ENCODE measurements at places on chromosomes 3 and 15.

GRCh38 chr3:151084893-151085226 is 604 bp upstream of the MED12L start:
- no peak for DNase-seq

GRCh38 chr15:52224211-52224610 is 33.0 kb upstream of the GNB5 start:
- no peak for DNase-seq

GRCh38 chr3:8536096-8537056 is 34.8 kb downstream of the LMCD1 start:
- DNase-seq, result no peak

DNA sequence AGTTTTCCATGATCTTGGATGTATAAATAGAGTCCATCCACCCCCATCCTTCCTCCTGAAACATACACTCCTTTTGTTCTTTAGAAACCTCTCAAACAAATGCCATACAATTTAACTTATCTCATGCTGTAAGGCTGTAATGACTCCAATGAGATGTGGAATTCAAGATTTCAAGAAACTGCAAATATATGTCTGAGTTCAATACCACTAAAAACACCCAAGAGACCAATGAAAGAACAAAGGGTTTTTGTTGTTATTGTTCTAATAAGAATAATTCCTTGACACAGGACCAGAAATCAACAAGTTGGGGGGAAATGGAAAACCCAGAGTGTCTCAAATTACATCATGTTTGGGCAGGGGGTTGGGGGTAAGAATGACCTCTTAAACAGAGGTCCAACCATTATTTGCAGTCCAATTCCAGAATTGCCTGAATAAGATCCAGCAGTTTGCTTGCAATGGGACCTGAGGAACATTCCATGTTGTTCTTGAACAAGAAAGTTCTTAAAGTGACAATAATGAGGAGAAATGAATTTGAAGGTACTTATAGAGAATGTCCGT is 48.6 kb upstream of the TGFBR2 start:
- DNase-seq, result no peak

DNA sequence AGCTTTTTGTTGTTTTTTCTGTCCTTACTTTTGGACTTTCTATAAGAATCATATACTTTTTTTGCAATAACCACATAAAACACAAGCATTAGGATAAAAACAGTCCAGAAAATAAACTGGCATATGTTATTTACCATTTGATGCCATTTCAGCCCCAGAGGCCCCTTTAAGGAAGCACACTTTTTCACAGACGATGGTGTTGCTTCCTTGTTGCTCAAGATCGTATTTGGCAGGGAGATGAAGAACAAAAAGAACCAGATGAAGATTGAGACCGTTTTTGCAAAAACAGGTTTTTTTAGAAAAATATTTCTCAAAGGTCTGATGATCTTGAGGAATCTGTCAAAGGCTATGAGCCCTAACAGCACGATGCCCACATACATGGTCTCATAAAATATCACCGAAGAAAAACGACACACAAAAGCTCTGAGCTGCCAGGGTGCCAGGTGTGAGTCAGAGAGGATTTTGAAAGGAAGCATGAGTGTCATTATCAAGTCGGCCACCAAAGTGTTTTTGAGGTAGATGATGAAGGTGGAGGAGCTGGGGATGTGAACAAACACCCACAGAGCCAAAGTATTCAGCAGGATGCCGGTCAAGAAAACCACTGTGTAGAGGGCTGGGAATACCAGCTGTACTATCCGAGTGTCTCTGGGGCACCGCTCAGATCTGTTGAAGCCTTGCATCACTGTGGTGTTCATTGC is 902 bp downstream of the P2RY13 start:
- DNase-seq, result no peak

GRCh38 chr3:18531662-18532061 is 106.5 kb upstream of the SATB1 start:
- no peak for DNase-seq

- DNase-seq, result peak; percentile 49
These were observed 5.2 kb upstream of the WNT7A start for GRCh38 chr3:13884851-13885703.

- DNase-seq, result no peak
These were observed 55.1 kb upstream of the NSMCE3 start for GRCh38 chr15:29324746-29325145.

DNA sequence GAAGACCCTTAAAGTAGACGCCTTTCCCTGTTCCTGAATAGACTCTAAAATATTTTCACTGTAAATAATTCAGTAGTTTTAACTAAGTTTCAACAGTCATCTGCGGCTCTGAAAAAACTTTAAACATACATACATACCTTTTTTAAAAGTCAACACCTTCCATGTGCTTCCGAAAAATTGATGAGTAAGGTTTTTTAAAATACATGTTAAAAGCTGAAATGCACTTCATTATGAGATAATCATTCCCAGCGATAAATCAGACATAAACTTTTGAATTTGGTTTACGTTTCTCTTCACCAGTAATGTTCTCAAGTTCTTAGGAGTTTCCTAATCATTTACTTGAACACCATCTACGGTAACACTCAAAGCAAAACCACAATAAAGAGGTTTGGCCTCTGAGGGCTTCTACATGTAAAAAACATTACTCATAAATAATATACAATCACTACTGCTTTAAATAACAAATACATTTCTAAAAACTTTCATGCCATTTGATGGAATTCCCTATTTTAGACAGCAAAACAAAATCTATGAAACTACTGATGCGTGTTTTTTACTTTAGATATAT is 403.5 kb downstream of the SHQ1 start:
- no peak for DNase-seq

- no peak for DNase-seq
These were observed 721 bp downstream of the MYEF2 start for GRCh38 chr15:48177383-48177765.

- DNase-seq, result no peak
These were observed 409.0 kb downstream of the OTOL1 start for GRCh38 chr3:161905520-161906132.

GRCh38 chr3:2872884-2873283 is 237.3 kb downstream of the IL5RA start:
- DNase-seq, result no peak

- no peak for DNase-seq
These were observed 10.1 kb downstream of the TOP2B start for GRCh38 chr3:25654576-25654975.

DNA sequence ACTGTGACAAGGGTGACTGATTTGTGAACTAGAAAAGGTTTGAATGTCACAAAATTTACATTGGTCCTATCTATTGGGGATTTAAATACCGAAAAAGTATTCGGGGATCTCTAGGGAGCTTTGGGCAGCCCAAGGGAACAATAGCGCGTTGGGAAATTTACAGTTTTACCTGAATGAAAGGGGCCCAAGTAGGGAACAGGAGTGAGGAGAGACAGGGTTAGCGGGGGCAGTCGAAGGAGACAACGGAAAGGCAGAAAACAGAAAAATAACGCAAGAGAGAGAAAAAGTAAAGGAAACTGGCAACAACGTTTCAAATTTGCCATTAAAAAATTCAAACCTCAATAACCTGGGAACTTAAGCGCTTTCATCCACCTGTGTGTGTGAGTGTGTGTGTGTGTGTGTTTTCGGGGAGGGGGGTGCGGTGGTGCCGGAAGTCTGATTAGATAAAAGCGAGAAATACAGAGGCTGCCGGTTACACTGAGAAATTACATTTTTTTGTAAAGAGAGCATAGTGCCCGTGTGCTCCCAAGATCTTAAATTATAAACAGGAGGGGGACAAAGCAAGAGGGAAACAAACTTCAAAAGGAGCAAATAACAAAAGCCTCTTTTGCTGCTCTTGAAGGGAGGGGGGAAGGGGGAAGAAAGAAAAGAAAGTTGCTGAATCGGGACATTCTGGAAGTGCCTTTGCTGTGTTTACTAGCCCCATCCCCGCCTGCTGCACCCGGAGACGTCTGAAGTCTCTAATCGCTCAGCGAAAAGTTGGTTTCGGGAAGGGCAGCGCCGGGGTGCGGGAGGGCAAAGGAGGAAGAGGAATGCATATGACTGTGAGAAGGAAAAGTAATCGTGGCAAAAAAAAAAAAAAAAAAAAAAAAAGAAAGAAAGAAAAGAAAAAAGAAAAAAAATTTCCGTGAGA is 721 bp upstream of the ZIC1 start:
- no peak for DNase-seq

DNA sequence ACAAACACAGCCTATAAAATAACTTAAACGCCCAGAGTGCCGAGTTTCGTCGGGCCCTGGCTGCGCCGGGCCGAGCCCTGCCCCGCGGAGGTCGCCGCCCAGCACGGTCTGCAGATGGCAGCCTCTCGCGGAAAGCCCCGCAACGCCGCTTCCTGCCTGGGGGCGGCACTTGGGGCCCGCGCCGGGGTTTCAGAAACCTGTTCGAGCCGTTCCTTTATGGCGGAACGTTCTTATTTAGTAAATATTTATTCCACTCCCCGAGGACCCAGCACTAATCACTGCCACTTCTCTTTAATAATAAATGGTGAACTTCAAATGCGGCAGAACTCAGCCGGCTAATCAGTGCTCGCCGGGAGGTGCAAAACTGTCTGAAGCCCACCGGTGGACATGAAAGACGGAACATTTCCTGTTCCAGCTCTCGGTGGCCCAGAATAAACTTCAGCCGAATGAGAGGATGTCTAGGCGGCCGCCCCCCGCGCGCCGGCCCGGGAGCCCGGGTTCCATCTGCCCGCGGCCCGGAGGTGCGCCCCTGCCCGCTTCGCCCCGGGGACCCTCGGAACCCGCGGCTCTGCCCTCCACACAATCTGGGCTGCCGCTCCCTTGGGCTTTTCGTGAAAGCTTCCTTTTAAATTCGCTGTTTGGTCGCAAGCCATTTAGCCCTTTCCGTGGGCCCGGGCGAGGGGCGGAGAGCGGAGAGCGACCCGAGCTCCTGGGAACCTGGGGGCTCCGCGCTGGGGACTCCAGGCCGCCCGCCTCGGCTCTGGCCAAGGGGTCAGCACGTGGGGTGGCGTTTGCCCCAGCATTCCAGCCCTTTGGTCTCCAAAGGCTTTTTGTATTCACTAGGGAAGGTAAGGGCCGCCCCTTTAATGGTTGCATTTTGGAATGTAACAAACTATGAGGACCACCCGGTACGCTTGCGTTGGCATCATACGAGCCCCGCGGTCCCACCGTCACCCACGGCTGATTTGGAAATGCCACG is 110.8 kb upstream of the ATP11B start:
- DNase-seq, result peak; percentile 57

DNA sequence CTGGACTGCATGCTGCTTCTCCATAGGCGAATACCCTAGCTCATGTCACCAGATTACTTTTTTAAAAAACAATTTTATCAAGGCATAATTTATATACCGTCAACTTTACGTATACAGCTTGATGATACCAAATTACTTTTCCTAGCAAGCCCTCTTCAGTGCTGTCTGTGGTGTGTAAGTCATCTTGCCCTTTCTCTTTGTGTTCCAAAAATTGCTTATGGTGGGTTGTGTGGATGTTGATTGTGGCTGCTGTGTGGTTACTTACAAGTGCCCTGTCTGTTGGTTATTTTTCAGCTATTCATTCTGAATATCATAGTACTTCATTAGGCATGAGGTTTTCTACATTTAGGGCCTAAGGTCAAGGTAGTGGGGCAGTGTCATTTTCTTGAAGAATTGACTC is 12.8 kb downstream of the TMOD3 start:
- DNase-seq, result no peak

- peak; percentile 75 for DNase-seq
These were observed 304.9 kb downstream of the FGF12 start for GRCh38 chr3:192422321-192422996.

DNA sequence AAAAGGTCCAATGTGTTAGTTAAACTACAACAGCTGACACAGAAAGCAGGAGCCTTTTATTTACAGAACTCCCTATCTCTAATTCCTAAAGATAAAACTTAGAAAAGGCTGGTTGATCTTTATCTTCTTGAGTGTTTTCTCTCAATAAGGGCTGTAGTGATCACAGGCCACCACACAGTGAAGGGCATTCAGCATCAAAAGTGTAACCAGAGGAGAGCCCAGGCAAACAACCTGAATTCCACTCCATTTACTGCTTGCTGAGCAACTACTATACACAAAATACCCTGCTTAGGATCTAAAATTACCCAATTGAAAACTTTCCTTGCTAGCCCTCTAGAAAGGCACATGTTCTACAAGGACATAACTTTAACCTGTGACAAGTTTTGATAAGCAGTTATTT is 122.7 kb downstream of the MEIS2 start:
- DNase-seq, result no peak

DNA sequence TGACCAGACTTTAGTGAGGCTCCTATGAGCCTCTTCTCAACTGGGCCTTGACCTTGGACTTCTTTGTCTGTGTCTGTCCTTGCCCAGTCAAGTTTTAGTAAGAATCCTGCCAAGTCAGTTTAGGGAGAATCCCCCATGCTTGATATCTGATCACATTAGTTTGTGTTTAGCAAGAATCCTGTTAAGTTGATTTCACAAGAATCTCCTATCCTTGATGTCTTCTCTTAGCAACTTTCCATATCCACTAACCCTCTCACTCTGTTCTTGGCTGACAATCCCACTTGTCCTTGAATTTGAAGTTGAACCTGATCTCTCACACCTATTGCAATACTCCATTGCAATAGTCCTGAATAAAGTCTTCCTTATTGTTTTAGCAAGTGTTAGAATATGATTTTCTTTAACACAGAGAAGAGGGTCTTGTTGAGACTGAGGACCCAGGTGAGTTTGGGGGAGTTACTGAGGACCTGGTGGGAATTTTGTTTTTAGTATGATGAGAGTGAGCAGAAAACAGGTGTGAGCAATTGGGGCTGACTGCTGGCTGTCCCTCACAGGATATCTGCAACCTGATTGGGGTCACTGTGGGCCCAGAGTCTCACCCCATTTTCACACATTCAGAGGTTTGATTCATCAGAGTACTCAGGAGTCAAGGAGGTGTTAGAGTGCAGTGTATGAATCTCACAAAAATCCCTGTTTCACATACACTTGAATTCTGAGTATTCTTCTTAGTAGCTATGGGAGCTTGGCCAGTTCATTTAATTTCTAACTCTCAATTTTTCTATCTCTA is 39.9 kb upstream of the TNFAIP8L3 start:
- no peak for DNase-seq

DNA sequence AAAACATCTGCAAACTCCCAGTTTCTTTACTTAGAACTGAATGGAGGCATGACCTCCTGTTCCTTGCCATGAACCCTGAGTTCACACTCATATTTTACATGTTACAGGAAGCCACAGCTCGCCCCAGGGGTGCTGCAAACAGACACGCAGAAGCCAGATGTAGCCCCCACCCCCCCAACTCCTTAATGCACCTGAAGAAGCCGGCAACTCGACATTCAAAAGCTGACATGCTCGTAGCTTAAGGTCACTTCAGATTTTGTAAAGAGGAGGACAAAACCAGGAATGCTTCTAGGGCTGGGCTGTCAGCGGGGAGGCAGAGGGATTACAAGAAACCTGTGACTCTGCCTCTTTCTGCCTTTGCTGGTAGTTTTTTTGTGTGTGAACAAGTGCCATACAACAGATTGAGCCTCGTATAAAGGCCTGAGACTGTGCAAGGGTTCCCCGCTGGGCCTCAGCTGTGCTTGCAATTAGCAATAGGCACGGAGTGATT is 42.0 kb upstream of the FEZF2 start:
- DNase-seq, result no peak

Measured in PC-9 (cell line).